Frontal cortex (tissue), 4 donors: ENCODE measurements at places on chromosomes 2 and 18. TPM values are rescaled to one million over a fixed set of nuclear protein-coding genes. Genes with fewer than 3 reads are reported as not detected.

DNA sequence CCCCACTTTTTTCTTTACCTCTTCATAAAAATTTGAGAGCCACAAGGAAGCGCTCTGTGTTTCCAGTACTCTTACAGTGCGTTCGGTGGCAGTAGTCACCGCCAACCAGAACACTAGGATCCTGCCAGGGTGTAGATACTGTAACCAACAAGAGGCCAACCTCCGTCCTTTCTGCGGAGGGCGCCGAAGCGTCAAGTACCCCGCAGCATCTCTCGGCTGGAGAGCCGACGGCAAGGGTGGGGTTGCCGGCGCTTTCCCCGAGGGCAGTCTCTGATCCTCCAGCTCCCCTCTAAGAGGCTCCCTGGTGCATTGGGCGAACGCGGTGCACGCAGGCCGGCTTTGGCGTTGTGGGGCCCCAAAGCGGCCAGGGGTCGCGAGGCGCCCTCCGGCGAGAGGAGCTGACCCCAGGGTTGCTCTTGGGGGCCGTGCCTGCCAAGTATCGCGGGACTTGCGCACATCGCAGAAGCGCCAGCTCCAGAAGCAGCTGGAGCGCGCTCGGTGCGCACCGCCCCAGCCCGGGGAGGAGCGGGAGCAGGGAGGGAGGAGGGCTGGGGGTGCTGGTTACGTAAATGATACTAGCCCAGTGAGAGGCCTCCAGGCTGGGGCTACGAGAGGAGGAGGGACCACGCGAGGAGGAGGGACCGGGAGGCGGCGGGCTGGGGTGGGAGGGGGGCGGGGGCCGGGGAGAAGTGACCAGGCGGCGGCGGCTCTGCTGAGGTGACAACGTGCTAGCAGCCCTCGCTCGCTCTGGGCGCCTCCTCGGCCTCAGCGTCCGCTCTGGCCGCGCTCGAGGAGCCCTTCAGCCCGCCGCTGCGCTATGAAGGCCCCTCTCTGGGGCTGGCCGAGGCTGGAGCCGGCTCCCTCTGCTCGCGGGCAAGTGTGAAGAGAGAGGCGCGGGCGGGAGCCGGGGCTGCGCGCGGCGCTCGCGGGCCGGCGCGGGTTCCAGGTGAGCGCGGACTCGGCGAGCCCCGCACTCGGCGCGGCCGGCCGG is at the start of gene GALNT13:
TSS of gene GALNT13 (plus strand) at position 692 of the 991 bp plus-strand sequence.
- peak; percentile 60 for DNase-seq

- DNase-seq = peak; percentile 85
These were observed 3.3 kb downstream of the BOK start for GRCh38 chr2:241561832-241562231.

- DNase-seq = no peak
These were observed 329.0 kb downstream of the GBX2 start for GRCh38 chr2:235839226-235839625.

DNA sequence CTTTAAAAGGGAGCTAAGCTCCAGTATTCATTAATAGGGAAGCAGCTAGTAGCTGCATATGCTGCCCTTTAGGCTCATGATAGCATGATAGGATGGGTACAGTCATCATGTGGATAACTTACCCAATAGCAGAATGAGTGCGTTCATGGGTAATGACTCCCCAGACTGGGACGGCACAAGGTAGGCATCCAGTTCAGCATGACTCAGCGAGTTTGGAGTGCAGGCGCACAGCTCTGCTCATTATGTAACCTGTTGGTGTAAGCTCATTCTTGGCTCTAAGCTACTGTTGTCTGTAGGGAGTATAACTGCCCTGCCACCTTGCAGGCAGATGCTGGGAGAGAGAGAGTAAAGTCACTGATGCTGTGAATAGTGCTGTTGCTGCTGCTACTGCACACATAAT is 209.2 kb upstream of the SYT4 start:
- DNase-seq = no peak

DNA sequence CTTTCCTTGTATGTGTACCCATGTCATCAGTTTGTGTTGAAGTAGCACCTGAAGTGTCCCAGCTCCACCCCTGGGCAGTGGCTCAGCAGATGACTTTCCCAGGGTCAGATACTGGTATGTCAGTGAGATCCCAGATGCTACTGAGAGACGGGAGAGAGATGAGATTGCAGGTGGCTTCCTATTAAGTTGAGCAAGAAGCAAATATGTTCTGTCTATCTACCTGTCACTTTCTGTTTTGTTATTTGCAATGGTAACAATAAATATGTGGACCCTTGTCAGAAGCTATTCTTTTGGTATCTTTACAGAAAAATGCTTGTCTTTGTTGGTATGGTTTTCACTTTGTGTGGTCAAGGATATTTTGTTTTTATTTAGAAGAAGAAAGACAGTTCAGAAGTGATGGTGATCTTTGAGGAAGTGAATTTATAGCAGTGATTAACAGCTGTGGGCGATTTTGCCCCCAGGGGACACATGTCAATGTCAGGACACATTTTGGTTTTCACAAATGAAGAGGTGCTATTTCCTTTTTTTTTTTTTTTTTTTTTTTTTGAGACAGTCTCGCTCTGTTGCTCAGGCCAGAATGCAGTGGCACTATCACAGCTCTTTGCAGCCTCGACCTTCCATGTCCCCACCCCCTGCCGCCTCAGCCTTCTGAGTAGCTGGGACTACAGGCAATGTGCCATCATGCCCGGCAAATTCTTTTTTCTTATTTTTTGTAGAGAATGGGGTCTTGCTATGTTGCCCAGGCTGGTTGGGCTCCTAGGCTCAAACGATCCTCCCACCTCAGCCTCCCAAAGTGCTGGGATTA is 21.4 kb downstream of the MGAT5 start:
- no peak for DNase-seq

The DGKD gene
- 46.5 TPM for total RNA-seq

DNA sequence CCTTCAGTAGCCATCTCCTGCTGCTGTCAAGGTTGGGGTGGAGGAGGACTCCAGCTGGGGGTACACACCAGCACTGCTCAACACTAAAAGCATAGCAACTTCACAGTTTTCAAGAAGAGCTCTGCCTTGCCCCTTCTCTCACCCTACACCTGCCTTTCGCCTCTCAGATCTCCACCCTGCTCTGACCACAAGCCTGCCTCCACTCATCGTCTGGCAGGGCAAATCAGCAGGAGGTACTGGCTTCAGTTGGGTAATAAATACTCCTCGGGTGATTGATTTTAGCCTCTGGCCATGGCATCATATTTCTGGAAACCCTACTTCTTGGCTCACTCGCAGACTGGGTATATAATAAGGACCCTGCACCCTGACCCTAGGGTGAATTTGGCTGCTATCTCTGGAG is 3.1 kb upstream of the PRKAG3 start:
- no peak for DNase-seq

- no peak for DNase-seq
These were observed 184.0 kb downstream of the SCG2 start for GRCh38 chr2:223418131-223418530.

GRCh38 chr2:101956465-101957438 is 35.0 kb upstream of the IL1R2 start:
- no peak for DNase-seq
